NCI-H146 (cell line): ENCODE measurements at places on chromosomes 6 and 20.
A peak's percentile ranks its signal among the peaks of the same experiment; 100 is the strongest.

GRCh38 chr6:26157251-26158075 is 70.2 kb downstream of the HFE start:
- peak; percentile 98 for DNase-seq

- DNase-seq, result no peak
Measured at GRCh38 chr6:31103136-31103535, 9.2 kb downstream of the C6orf15 start.

- DNase-seq, result no peak
Measured at GRCh38 chr20:41616228-41616627, 1.9 kb downstream of the CHD6 start.

DNA sequence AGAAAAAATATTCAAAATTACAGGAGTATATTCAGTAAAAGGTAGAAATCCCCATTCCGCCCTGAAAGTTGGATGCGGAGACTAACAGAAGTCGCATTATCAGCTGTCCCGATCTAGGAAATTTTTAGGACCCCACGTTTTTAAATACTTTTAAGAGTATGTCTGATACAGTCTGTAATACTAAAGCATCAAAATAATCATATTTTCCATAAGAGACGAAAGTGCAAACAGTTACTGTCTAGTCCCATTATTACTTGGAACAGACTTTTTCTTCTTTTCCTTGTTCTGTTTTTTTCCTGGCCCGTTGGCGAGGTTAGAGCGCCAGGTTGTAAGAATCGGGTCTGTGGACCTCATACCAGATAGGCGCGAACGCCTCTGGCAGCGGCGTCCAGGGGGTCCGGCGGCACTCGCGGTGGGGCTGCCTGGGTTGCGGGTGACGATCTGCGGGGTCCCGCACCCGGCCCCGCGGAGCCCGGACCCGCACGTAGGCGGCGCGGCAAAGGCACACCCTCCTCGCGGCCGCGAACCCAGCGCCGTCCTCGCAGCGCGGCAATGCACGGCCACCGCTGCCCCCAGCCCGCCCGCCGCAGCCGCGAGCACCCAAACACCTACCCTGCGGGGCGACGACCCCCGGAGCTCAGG is 460 bp downstream of the PLAGL1 start:
- DNase-seq, result no peak

DNA sequence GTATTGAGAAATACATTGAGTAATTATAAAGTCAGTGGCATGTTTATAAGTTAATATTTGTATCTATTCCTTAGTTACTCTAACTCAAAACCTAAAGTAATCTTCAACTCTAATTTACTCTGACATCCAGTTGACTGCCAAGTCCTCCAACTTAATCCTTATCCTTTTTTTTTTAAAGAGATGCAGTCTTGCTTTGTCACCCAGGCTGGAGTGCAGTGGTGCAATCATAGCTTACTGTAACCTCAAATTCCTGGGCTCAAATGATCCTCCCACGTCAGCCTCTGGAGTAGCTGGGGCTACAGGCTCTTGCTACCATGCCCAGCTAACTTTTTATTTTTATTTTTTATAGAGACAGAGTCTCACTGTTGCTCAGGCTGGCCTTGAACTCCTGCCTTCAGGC is 24.4 kb downstream of the PTPN1 start:
- DNase-seq, result no peak

DNA sequence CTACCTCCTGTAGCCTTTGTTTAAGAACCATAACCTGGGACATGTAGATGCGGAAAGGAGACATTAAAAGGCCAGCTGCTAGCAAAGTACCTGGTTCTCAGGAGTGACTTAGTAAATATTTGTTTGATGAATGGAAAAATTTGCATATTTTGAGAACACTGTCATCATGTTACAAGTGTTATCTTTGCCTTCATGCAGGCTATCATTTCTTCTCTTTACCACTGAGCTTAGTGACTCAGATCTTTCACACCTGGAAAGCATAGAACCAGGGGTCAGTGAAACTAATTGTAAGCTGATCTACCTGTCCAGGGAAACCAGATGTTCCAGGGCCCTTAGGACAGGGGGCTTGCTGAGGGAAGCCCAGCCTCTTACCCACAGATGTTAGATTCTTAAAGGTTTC is 5.4 kb downstream of the ZFP57 start:
- peak; percentile 40 for DNase-seq

DNA sequence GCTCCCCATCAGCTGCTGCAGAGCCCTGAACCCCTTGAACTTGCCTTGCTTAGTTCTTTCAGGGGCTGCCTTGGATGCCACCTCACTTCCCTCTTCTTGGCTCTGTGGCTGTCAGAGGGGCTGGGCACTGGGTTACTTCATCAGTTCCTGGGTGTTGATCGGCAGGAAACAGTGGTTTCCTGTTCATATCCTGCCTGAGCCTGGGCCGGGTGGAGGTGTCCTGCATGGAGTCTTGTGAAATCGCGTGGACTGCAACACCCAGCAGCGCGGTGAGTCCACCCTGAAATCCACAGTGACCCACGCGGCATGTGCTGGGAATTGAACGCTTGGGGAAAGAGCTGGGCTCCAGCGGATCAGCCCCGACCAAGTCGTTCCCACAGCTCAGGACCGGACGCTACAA is 97.5 kb downstream of the CDH26 start:
- no peak for DNase-seq

- DNase-seq, result no peak
Measured at GRCh38 chr6:9921366-9921765, 493.5 kb downstream of the TFAP2A start.

- DNase-seq, result no peak
Measured at GRCh38 chr6:125631165-125631564, 118.3 kb upstream of the HEY2 start.

DNA sequence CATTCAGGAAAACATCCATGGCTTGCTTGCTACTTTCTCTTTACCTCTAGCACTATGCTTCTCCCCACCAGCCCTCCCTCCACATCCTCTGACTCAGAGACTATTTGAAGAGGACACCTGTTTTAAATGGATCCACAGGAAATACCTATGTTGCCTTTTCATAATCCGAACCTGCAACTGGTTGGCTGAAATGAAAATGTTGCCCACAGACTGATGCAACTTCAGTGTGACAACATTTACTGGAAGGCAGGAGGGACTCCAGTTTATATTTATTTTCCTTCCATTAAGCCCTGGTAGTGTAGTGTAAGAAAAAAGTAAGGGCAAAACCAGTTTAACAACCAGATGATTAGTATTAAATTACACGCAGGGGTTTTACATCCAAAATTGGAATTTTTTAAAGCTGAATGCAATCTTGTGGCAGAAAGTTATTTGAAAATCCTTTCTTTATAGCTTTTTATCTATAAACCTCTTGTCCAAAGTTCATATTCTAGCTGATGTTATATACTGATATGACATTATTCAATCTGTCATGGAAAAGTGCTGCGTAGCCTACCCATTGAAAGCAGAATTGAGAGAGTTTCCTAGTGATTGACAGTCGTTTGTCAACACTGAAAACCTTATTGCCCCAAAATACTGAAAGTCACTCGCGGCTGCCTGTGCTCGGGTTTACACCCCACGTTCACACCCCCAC is 881 bp upstream of the AIG1 start:
- peak; percentile 24 for DNase-seq

- DNase-seq, result no peak
Measured at GRCh38 chr20:25227317-25227831, 20.5 kb upstream of the PYGB start.

DNA sequence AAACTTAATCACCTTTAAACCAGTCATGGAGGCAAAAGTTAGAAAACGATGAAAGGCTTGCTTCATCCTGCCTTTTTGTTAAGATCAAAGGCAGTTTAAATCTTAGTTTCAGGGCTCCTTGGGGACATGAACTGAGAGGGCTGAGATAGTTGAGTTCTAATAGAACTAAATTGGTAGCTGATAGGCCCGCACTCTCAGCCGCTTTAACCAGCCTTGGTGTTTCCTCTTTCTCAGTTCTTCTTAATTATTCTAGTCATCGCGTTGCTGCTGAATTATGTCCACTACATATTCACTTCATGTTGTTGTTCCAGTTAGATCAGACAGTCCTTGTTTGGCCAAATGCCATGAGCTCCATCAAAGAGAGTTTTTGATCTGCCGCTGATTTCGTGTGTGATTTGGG is 72.5 kb downstream of the ANKS1A start:
- no peak for DNase-seq

DNA sequence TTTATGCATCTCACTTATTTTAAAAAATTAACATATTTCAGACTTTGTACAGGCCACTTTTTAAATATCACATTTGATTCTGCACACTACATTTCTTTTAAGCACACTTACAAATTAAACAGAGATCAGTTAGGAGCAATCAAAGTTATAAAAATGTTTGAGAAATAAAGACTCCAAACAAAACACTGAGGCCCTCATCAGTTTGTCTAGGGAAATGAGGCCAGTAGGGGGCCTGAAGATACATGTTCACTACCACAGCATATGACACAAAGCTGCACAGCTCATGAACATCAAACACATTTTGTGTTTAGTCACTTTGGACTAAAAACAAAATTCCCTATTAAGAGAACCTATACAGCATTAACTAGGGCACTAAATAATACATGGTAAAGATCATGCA is 180.5 kb downstream of the PDE7B start:
- DNase-seq, result no peak

DNA sequence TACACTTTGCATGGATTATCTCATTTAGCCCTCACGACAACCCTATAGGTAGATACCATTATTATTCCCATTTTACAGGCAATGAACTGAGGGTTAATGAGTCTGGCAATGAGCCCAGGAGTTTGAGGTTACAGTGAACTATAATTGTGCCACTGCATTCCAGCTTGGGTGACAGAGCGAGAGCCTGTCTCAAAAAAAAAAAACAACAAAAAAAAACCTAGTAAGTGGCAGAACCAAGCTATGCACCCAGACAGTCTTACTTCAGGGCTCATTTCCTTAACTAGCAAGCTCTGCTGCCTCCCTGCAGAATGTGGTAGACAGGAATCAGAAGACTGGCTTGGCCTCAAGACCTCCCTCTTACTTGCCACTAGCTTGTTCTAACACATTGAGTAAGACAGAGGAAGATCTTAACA is 71.9 kb upstream of the RREB1 start:
- DNase-seq, result no peak

DNA sequence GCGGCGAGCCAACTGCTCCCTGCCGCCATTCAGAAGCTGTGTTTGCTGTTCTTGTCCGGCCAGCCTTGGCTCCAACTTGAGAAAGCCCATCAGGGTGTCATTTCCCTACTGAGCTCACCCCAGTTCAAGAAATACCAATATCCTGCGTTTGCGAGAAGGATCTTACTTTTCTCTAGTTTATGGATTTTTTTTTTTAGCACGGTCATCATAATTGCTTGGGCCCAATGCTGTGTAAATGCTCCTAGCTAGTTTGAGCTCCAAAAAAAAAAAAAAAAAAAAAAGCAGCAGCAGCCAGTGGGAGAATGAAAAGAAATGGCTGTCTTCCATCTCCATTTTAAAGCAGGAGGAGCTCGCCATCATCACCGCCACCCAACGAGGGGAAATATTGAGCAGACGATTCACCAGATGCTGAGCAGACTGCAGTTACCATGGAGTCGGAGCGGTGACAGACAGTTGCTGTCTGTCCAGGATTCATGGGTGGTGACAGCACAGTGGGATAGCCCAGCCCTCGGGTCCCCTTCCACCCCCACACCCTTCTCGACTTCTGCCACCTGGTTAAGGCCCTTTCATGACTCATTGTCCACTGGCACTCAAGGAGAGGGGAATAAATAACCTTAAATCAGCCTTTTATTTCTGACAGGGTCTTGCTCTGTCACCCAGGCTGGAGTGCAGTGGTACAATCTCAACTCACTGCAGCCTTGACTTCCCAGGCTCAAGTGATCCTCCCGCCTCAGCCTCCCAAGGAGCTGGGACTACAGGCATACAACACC is 132.4 kb upstream of the SNX9 start:
- no peak for DNase-seq

- DNase-seq, result no peak
Measured at GRCh38 chr20:35285806-35286076, 1.2 kb upstream of the EIF6 start.

DNA sequence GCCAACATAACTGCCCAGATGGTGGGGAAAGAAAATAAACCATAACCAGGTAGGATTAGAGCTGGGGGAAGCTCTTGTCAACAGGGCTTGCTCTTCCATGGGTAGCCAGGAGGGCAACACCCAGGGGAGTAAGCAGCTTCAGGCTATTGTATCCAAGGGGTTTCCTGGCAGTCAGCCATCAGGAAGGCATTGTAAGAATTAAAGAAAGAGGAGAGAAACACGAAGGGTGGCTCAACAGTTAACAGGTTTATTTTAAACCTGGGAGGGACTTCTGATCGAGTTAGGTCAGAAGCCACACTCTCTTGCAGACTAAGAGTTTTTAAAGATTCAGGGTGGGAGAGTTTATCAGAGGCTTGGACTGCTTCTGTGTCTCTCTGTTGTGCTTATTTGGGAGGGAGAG is 114.2 kb downstream of the QRSL1 start:
- DNase-seq, result peak; percentile 61

DNA sequence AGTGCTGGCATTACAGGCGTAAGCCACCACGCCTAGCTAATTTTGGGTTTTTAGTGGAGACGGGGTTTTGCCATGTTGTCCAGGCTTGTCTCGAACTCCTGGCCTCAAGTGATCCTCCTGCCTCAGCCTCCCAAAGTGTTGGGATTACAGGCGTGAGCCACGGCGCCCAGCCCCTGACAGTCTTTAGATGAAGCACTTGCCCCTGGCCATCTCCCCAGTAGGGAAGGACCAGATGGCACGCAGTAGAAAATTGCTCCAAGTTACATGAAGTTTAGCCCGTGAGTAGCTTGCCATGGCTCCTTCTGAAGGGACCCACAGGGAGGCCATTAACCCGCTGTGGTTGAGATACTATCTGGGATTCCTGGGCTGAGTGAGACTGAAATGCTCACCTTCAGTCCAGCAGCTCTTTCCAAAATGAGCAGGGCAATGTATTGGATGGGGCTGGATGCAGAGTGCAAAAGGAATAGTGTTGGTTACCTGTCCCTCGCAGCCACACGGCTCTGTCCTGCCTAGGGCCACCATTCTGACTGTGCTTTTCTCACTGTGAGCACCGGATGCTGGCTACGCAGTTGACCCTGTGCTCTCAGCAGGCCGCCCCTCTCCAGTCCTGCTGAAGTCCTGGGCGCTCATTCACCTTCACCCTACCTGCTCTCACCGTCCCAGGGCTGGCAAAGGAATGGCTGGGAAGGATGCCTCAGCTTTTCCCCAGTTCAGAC is 66.9 kb downstream of the EFCAB8 start:
- no peak for DNase-seq

GRCh38 chr6:142913036-142913510 is 31.9 kb downstream of the HIVEP2 start:
- DNase-seq, result no peak

- DNase-seq, result no peak
Measured at GRCh38 chr20:37977338-37977737, 55.9 kb downstream of the TTI1 start.

- DNase-seq, result no peak
Measured at GRCh38 chr6:90343576-90343975, 46.9 kb upstream of the BACH2 start.
